ENCODE measurements at places on chromosomes 5 and 9.

- no peaks in the 10 kb centered on the region for H3K4me1 ChIP-seq
- no peak for DNase-seq
- no peaks in the 10 kb centered on the region for H3K27me3 ChIP-seq
- no peak overlapping the region for H3K27ac ChIP-seq
- H3K36me3 ChIP-seq, result no peaks in the 10 kb centered on the region
Observed at GRCh38 chr5:42719034-42719433, 37.6 kb upstream of the CCDC152 start.

DNA sequence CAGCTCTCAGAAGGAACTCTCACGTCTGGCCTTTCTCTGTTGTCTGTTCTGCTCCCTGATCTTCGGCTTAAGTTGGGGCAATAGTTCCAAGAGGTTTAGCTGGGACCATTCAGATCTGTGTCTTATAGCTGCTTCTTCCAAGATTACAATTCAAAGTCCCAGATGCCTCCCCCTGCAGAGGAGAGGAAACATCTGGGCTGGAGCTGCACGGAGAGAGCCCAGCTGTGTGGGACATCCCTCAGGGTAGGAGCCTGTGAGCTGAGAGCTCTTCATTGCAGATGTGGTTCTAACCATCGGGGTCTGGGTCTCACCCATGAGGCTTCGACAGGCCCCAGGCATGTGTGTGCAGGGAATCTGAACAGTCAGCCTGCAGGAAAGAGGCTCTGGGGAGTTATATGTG is 9.0 kb upstream of the PHF19 start:
- H3K27me3 ChIP-seq, result no peaks in the 10 kb centered on the region
- H3K4me1 ChIP-seq, result no peaks in the 10 kb centered on the region
- H3K36me3 ChIP-seq, result no peaks in the 10 kb centered on the region
- H3K27ac ChIP-seq, result no peak overlapping the region

DNA sequence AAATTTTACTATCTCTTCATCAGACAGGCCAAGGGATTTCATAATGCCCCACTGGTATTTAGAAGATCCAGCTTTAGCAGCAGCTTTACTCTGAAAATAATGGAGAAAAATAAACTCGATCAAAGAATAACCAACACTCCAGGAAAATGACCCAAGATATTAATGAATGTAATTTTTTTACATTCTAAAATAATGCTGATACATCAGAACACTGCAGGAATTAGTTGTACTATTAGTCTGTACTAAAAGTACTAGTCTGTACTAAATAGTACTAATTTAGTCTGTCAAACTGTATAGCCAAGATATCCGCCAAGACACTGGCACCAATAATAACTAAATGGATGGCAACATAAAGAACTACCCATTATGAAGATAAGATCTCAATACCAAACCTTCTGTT is 18.1 kb downstream of the LARS1 start:
- no peak overlapping the region for H3K27ac ChIP-seq
- H3K4me1 ChIP-seq, result no peaks in the 10 kb centered on the region
- peaks cover 100% of the 10 kb centered on the region for H3K36me3 ChIP-seq
- H3K4me3 ChIP-seq, result no peak overlapping the region
- DNase-seq, result no peak
- H3K27me3 ChIP-seq, result no peaks in the 10 kb centered on the region

- no peak overlapping the region for H3K4me3 ChIP-seq
- H3K36me3 ChIP-seq, result no peaks in the 10 kb centered on the region
- no peak overlapping the region for H3K27ac ChIP-seq
Observed at GRCh38 chr5:129379406-129379805, 80.7 kb upstream of the ADAMTS19 start.

Measured in RWPE2 (cell line).